ENCODE measurements at places on chromosomes 3 and 15. TPM values are rescaled to one million over a fixed set of nuclear protein-coding genes. Genes with fewer than 3 reads are reported as not detected.

The SUSD5 gene
- total RNA-seq, result not detected

The VEPH1 gene
- total RNA-seq, result not detected

The ADPRH gene
- total RNA-seq, result 5.9 TPM

The SKOR1 gene
- total RNA-seq, result 0.09 TPM

The AADAC gene
- not detected for total RNA-seq

The GOLGA8J gene
- total RNA-seq, result not detected

GRCh38 chr3:182201456-182202168 lies 489.9 kb downstream of the SOX2 start:
- H3K36me3 ChIP-seq, result no peaks in the 10 kb centered on the region
- H3K4me3 ChIP-seq, result no peak overlapping the region
- no peak overlapping the region for H3K27ac ChIP-seq
- DNase-seq, result no peak

GRCh38 chr3:61894988-61895935 lies 333.9 kb downstream of the PTPRG start:
- no peaks in the 10 kb centered on the region for H3K36me3 ChIP-seq
- peaks cover 14% of the 10 kb centered on the region for H3K4me1 ChIP-seq
- no peak overlapping the region for H3K4me3 ChIP-seq
- H3K27ac ChIP-seq, result no peak overlapping the region
- peaks cover 3% of the 10 kb centered on the region for H3K27me3 ChIP-seq
- DNase-seq, result peak; percentile 87

- H3K4me1 ChIP-seq, result no peaks in the 10 kb centered on the region
- peaks cover 3% of the 10 kb centered on the region for H3K27me3 ChIP-seq
- DNase-seq, result no peak
- no peak overlapping the region for H3K27ac ChIP-seq
- H3K36me3 ChIP-seq, result no peaks in the 10 kb centered on the region
Measured at GRCh38 chr15:73397461-73397860, 28.7 kb upstream of the HCN4 start.

DNA sequence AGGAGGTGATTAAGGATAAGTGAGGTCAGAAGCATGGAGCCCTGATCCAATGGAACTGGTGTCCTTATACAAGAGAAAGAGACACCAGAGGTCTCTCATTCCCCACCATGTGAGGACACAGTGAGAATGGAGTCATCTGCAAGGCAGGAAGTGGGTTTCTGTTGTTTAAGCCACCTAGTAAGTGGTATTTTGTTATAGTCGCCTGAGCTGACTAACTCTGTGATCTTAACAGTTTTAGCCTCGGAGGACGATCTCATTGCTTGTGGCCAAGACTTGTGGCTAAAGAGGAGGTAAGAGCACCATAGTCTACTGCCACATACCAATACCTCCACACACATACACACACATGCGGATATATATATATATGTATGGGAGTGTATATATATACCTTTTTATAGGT lies 73.8 kb downstream of the MCTP2 start:
- H3K36me3 ChIP-seq, result peaks cover 58% of the 10 kb centered on the region
- no peak overlapping the region for H3K4me3 ChIP-seq
- peaks cover 43% of the 10 kb centered on the region for H3K4me1 ChIP-seq

DNA sequence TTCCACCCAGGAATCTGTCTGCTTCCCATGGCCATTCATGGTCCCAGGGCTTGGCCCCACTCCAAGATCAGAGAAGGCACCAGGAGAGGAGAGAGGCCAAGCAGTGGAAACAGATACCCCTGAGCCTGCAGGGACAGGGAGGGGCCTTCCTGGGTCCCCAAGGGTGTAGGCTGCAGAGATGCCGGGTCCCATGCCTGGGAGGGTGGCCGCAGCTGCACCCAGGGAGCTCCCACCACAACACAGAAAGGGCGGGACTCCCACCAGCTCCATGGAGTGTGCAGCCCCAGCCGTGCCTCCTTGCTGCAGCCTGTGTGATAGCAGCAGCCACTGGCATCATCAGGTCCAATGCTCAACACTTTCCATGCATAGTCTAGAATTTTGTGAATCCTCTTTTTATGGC lies 331.5 kb downstream of the UACA start:
- no peaks in the 10 kb centered on the region for H3K27me3 ChIP-seq
- no peak overlapping the region for H3K27ac ChIP-seq
- DNase-seq, result no peak
- no peaks in the 10 kb centered on the region for H3K36me3 ChIP-seq
- H3K4me3 ChIP-seq, result no peak overlapping the region

DNA sequence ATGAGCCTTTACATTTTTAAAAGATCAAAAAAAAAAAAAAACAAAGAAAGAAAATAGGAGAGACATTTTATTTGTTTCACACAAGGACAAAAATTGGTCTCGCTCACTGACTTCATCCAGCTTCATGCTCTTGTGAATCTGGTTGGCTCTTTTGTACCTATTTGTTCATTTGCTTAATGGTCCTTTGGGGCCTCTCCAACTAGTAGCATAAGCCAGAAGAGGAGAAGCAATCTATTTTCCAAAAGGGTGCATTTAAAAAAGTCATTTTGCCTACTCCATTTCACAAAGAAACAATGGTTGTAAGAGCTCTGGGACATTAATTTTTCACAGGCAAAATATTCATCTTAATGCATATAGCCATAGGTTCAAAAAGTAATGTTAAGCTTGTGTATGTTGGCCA lies 168.3 kb upstream of the ADAMTS9 start:
- no peaks in the 10 kb centered on the region for H3K27me3 ChIP-seq
- no peaks in the 10 kb centered on the region for H3K36me3 ChIP-seq
- no peaks in the 10 kb centered on the region for H3K4me1 ChIP-seq
- H3K4me3 ChIP-seq, result no peak overlapping the region
- DNase-seq, result no peak

DNA sequence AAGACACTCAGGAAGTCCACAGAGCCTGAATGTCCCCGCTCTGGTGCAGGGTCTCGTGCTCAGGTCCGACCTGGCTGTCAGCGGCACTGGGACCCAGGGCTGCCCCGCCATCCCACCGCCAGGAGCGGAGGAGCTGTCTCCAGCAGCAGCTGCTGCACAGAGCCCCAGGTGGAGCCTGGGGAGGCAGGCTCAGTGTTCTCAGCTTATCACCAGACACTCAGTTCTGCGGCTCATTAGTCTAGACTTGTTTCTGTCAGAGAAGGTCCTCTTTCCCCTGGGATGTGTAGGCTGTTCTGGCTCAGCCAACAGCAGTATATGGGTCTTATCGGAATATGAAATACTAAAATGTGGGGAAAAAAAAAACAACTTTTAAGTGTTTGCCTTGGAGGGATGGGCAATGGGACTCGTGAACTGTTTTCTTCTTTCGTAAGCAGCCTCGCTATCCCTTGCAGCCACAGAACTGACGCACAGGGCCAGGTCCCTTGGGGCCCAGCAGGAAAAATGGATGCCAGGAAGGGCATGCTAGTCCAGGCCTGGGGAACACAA lies 75.9 kb downstream of the KLF13 start:
- no peak overlapping the region for H3K4me3 ChIP-seq
- peaks cover 7% of the 10 kb centered on the region for H3K36me3 ChIP-seq
- no peaks in the 10 kb centered on the region for H3K27me3 ChIP-seq
- DNase-seq, result no peak
- H3K4me1 ChIP-seq, result peaks cover 61% of the 10 kb centered on the region
- no peak overlapping the region for H3K27ac ChIP-seq

DNA sequence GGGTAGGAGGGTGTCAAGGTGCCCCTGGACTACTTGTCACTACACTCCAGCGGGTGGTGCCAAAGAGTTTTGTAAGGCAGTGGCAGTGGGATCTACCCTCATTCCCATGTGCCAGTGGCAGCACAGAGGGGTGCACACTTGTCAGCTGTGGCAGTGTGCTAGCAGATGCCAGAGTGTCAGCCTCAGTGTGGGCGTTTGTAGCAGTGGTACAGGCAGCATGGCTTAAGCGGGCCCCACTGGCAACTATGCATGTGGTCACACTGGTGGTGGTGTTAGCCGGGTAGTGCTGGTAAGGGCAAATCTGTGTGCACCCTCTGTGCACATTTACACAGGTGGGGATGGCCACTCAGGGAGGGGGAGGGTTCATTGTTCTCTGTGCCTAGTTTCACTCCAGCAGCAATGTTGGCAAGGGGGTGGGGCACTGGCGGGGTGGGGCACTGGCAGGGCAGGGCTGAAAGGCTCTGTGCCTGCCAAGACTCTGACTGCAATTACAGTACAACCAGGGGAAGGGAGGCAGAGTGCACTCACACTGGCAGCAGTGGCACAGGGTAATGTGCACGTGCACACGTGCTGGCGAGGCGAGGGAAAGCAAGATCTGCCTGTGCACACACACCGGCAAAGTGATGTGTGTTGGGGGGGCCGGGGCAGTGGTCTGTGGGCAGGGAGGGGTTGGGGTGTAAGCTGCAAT lies 31.8 kb downstream of the MYO9A start:
- no peaks in the 10 kb centered on the region for H3K4me1 ChIP-seq
- H3K4me3 ChIP-seq, result no peak overlapping the region
- peaks cover 9% of the 10 kb centered on the region for H3K36me3 ChIP-seq
- no peak overlapping the region for H3K27ac ChIP-seq

GRCh38 chr3:58322793-58323192 lies 9.9 kb upstream of the PXK start:
- H3K4me3 ChIP-seq, result no peak overlapping the region
- no peak for DNase-seq
- H3K27me3 ChIP-seq, result no peaks in the 10 kb centered on the region
- peak overlapping the region; percentile 15 for H3K27ac ChIP-seq

- H3K27me3 ChIP-seq, result no peaks in the 10 kb centered on the region
- DNase-seq, result no peak
- no peaks in the 10 kb centered on the region for H3K4me1 ChIP-seq
- H3K27ac ChIP-seq, result no peak overlapping the region
- H3K4me3 ChIP-seq, result no peak overlapping the region
- H3K36me3 ChIP-seq, result peaks cover 17% of the 10 kb centered on the region
Measured at GRCh38 chr15:56678571-56678970, 54.7 kb downstream of the ZNF280D start.

GRCh38 chr3:133763797-133764683 lies 17.8 kb downstream of the TF start:
- no peak overlapping the region for H3K27ac ChIP-seq
- no peaks in the 10 kb centered on the region for H3K36me3 ChIP-seq
- peaks cover 3% of the 10 kb centered on the region for H3K27me3 ChIP-seq
- no peaks in the 10 kb centered on the region for H3K4me1 ChIP-seq

GRCh38 chr3:52836471-52836845 lies 1.6 kb upstream of the MUSTN1 start:
- no peak overlapping the region for H3K4me3 ChIP-seq
- no peak for DNase-seq
- no peaks in the 10 kb centered on the region for H3K27me3 ChIP-seq
- H3K36me3 ChIP-seq, result peaks cover 2% of the 10 kb centered on the region

- H3K4me1 ChIP-seq, result peaks cover 11% of the 10 kb centered on the region
- H3K27me3 ChIP-seq, result no peaks in the 10 kb centered on the region
- H3K27ac ChIP-seq, result no peak overlapping the region
- no peak overlapping the region for H3K4me3 ChIP-seq
- DNase-seq, result no peak
Measured at GRCh38 chr3:4709341-4709740, 216.2 kb downstream of the ITPR1 start.

GRCh38 chr3:170137986-170138385 lies 43.5 kb downstream of the PHC3 start:
- H3K4me3 ChIP-seq, result no peak overlapping the region
- H3K27ac ChIP-seq, result no peak overlapping the region
- H3K4me1 ChIP-seq, result peaks cover 20% of the 10 kb centered on the region

GRCh38 chr15:60003243-60004008 lies 685 bp upstream of the FOXB1 start:
- H3K27me3 ChIP-seq, result peaks cover 86% of the 10 kb centered on the region
- H3K36me3 ChIP-seq, result peaks cover 6% of the 10 kb centered on the region
- H3K27ac ChIP-seq, result no peak overlapping the region

DNA sequence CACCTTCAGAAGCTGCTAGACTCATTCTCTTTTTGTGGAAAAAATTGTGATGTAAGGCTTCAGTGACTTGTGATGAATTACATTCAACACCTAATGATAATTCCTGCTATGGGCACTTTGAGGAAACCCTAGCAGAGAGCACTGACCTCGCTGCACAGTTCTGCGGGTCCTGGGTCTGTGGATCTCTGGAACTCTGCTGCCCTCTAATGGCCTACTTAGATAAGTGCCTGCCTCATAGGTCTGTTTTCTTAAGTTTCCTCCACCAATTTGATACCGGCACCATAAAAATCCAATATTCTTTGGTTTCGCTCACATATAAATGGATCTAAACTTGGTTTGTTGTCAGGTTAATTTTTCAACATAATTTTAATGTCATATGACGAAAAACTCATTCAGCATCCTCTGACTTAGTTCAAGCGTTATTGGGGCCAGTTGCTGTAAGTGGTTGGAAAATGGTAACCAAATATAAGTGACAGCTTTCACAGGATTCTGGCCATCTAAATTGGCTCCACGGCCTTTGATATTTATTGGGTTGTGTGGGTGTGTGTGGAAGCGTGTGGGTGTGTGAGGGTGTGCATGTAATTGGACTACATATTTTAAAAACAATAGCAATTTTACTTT lies 10.4 kb downstream of the SLITRK3 start:
- no peak overlapping the region for H3K27ac ChIP-seq
- no peak overlapping the region for H3K4me3 ChIP-seq
- no peaks in the 10 kb centered on the region for H3K36me3 ChIP-seq
- H3K27me3 ChIP-seq, result peaks cover 4% of the 10 kb centered on the region
- DNase-seq, result peak; percentile 54

- H3K4me3 ChIP-seq, result no peak overlapping the region
- no peaks in the 10 kb centered on the region for H3K27me3 ChIP-seq
- H3K4me1 ChIP-seq, result no peaks in the 10 kb centered on the region
- H3K27ac ChIP-seq, result no peak overlapping the region
Measured at GRCh38 chr3:155248531-155249187, 44.8 kb downstream of the STRIT1 start.

- peaks cover 67% of the 10 kb centered on the region for H3K27me3 ChIP-seq
- no peak for DNase-seq
- H3K4me3 ChIP-seq, result no peak overlapping the region
Measured at GRCh38 chr15:34490417-34491193, 53.0 kb upstream of the GOLGA8A start.

DNA sequence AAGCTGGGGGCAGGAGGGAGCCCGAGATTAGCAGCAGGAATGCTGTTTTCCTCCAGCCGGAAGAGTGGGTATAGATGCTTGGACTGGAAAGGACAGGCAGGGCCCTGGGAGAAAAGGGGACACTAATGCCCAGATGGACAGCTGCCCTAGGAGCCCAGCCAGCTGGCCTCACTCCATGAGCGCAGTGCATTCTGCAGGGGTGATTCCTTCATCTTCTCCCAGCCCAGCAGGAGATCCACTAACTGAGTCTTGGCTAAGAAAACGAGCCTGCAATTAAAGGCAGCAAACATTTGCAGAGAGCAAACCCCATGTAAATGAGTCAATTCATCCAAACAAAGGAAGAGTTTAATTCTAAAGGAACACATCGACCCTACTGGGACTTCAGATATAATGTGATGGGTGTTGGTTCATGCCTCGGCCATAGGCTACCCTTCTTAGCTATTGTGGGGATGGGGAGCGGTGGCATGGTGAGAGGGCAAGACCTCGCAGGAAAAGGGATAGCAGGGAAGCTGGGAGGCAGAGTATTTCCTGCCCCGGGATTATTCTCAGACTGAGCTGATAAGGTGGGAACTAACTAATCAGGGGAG lies 13.3 kb upstream of the MINAR1 start:
- H3K4me1 ChIP-seq, result no peaks in the 10 kb centered on the region
- DNase-seq, result no peak
- no peak overlapping the region for H3K27ac ChIP-seq
- no peaks in the 10 kb centered on the region for H3K27me3 ChIP-seq

- H3K27ac ChIP-seq, result no peak overlapping the region
- H3K36me3 ChIP-seq, result no peaks in the 10 kb centered on the region
- H3K27me3 ChIP-seq, result no peaks in the 10 kb centered on the region
- peak; percentile 25 for DNase-seq
- peaks cover 1% of the 10 kb centered on the region for H3K4me1 ChIP-seq
Measured at GRCh38 chr3:50173685-50174516, 17.5 kb upstream of the GNAT1 start.

- peak; percentile 20 for DNase-seq
- H3K4me3 ChIP-seq, result no peak overlapping the region
- H3K36me3 ChIP-seq, result no peaks in the 10 kb centered on the region
- H3K27ac ChIP-seq, result no peak overlapping the region
- H3K27me3 ChIP-seq, result peaks cover 7% of the 10 kb centered on the region
- no peaks in the 10 kb centered on the region for H3K4me1 ChIP-seq
Measured at GRCh38 chr3:24264748-24265158, 229.9 kb downstream of the THRB start.

All from activated CD8-positive, alpha-beta T cell treated with anti-CD3 and anti-CD28 coated beads for 36 hours (primary cell).